ENCODE measurements at places on chromosomes 2 and 18.

DNA sequence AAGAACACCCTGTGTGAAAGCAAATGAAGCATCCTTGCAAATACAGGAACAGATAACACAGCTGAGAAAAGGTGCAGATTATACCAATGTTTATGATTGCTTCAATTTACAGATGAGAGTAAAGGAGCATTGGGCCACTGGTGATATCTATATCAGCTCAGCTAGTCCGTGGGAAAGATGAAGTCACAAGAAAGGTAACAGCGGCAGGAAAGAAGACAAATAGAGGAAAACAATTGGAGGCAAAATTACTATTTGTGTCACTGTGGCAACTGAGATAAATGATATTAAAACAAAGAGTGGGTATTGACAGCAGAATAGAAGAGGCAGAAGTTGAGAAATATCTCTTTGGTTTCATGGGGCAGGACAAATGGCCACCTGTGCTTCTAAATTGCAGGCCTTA lies 121.2 kb upstream of the CAVIN2 start:
- DNase-seq = no peak

DNA sequence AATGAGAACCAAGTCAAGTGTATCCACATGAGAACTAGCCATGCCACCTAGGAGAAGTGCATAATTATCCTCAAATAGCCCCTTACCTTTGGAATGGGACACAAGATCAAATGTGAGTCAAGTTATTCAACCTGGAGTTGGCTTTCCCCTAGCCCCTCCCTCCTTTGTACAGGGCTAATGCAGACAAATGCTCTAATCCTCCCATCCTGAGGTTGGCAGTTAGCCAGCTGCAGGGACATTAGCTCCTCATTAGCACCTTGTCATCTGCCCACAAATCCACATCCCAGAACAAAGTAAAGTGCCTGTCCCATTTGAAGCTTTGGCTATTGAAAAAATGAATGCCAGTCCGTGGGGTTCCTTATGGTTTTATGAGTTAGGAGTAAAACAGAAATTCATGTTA lies 294.1 kb upstream of the FANCL start:
- no peak for DNase-seq

- DNase-seq = no peak
Observed at GRCh38 chr18:39840856-39841481, 2114.1 kb upstream of the PIK3C3 start.

GRCh38 chr2:111695441-111696007 lies 188.5 kb downstream of the ANAPC1 start:
- DNase-seq = no peak

DNA sequence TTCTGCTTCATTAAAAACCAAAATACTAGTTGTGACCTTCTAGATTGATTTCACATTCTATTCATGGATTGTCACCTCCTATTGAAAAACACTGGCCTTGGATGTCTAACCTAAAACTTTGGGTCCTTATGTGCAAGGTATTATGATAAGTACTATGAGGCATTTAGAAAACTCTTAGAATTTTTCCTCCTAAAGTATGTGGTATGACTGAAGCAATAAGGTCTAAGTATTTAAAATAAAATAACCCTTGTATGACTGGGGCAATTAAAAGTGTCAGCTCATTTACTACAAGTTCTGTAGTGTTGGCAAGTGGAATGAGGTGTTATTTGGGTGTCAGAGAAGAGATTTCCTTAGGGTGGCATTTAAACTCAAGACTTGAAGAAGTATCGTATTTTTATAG lies 15.1 kb downstream of the KCMF1 start:
- DNase-seq = no peak

DNA sequence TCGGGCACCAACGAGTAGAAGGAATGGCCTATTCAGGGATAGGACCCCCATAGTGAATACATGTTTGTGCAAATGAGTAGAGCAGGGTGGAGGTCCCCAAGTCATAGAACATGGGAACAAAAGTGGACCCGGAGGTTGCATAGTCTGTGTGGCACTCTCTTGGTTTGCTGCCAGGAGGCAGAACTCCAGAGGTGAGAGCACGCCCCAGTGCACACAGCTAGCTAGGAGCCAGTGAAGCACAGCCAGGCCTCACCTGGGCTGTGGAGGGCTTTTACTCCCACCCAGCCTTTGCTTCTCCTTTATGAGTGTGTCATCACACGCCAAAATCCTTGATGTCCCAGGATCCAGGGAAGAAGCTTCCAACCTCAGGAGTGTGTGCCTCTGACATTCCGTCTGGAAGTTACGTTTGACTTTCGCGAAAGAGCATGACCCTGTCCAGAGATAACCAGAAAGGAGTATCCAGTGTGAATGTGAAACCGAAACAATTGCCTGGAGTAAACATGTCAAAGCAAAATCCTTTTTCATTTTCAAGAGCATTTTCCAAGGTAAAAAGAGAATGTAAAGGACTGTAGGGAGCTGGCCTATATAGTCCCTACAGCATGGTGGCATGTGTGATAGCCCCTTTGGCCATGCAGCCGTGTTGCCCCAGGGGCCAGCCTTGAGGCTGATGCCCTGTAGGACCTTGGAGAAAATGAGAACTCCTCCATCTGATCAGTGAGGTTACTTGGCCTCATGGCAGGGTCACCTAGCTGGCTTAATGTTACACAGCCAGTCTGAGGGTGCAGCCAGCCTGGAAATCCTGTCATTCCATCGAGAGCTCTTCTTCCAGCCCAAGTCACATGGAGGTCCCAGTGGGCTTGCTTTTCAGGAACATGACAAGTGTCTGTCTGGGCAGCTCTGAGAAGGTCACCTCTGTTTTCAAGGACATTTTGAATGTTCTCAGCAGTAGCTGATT lies 8.8 kb downstream of the TRIB2 start:
- no peak for DNase-seq

- no peak for DNase-seq
Observed at GRCh38 chr18:58456625-58457024, 172.3 kb downstream of the ALPK2 start.

DNA sequence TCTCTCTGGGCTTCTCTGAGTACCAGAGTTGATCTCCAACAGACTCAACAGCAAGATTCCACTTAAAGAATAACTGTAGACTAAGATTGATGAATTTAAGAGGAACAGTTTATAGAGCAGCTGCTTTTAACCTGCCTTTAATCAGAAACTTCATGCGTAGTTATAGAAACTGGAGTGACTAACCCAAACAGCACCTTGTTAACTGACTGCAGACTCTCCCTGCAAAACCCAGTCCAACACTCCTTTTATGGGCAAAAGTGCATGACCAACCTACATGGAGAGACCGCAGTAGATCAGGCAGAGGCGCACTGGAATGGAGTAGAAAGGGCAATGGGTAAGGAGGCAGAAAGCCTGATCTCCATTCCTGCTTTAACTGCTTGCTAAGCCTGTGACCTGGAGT lies 110.6 kb downstream of the NRP2 start:
- DNase-seq = no peak

- DNase-seq = no peak
Observed at GRCh38 chr18:59778434-59778833, 81.2 kb upstream of the CCBE1 start.

DNA sequence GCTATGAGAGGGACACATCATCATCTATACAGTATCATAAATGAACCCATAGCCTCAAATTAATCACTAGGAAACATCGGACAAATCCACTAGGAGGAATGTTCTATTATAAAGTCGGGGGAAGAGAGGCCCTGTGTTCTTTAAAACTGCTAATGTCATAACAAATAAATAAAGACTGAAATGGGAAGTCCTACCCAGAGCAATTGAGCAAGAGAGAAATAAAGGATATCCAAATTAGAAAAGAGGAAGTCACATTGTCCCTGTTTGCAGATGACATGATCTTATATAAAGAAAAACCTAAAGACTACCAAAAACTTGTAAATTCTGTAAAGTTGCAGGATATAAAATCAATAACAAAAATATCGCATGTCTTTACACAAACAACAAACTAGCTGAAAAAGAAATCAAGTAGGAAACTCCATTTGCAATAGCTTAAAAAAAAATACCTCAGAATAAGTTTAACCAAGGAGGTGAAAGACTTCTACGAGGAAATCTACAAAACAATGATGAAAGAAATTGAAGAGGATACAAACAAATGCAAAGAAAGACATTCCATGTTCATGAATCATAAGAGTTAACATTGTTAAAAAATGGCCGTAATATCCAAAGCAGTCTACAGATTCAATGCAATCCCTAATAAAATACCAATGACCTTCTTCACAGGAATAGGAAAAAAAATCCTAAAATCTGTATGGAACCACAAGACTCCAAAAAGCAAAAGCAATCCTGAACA lies 30.6 kb downstream of the RTN4 start:
- no peak for DNase-seq

DNA sequence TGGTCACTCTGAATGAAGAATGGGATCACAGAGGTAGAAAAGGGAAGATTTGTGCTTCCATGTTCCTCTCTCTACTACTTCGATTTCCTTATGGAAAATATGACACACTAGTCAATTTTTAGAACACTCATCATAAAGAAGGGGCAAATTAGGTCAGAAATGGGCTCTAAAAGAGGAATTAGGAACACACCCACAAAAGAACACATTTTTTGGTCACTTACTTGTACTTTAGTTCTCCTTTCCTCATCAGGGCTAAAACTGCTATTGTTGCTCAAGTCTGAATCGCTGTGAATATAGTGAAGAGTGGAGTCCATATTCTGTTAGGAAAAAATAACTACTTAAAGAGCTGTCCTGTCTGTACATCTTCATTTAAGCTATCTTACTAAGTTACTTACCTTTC lies 52.6 kb downstream of the PPP4R1 start:
- no peak for DNase-seq

GRCh38 chr2:205776720-205777119 lies 94.4 kb downstream of the NRP2 start:
- no peak for DNase-seq

DNA sequence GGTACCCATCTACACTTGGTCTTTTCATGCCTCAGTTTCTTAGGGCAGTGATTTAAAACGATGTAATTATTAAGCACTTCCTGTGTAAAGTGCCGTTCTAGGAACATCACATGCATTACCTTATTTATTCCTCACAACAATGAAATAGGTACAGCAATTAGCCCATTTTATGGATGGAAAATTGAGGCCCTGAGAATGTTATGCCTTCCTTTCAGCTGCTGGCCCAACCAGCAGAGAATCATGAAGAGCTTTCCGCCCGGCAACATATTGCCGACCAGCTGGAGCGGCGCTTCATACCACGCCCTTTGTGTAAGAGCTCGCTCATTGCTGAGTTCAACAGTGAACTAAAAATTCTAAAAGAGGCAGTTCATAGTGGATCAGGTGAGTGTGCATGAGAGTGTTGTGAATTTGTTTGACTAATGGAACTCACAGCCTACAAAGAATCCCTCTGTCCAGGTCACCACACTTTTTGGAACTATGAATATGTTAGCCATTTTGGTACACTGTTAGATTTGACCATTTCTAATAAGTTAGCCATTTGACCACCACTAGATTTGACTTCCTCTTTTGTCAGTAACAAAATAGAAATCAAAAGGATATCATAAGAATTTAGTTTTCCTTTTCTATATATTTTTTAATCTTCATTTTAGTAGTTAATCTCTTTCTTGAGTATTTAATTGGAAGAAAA lies 25.6 kb upstream of the RPE start:
- no peak for DNase-seq

DNA sequence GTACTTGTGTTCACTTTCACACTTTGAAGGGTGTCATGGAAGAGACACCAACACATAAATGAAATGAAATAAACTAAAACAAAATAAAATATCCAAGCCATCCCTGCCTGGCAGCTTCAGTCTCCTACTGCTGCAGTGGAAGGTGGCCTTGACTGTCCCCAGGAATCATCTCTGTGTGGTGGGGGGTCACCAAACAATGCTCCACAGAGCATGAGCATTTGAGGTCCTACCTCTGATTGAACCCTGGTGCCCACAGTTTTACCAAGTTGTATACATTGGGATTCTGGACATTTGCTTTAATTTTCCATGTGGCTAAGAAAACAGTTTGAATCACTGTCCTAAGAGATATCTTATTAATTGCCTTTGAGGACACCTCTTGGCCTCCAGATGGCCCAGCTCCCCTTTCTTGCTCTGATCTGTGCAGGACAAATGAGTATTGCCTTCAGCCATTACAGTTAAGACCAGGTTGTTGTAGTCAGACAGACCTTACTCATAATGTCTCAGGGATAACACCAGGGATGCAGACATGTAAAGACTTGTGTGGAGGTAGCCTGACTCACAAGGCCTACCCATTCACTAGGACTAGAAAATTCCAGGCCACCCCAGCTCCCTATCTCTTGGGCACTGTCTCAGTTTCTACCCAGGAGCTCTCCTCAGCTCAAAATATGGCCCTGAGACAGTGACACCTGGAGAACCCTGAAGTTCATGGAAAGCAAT lies 195.0 kb downstream of the MYCN start:
- no peak for DNase-seq

DNA sequence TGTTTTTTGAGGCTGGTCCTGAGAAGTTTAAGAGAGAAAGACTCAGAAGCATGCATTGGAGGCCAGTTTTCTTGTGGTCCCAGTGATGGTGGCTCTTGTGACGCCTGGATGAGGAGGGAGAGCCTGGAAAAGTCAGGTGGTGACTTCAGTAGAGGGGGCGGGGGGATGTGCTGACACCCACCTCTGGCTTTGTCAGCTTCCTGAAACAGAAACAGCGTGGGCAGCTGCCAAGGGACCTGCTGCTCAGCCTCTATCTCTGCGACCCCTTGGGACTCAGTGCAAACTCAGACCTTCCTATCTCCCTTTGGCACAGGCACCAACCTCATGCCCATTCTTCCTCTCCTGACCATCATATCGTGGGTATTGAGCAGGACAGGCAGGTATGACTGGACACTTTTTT lies 6.4 kb downstream of the TGFBRAP1 start:
- DNase-seq = no peak
